ENCODE measurements at places on chromosomes 11 and 22.

- no peak for DNase-seq
Measured at GRCh38 chr11:100673063-100673462, 14.0 kb upstream of the ARHGAP42 start.

GRCh38 chr11:134652586-134653255, 240.7 kb upstream of the B3GAT1 start:
- DNase-seq, result no peak

GRCh38 chr11:113628912-113629311, 77.2 kb downstream of the TMPRSS5 start:
- peak; percentile 62 for DNase-seq

- DNase-seq, result no peak
Measured at GRCh38 chr11:18743365-18743764, 17.4 kb upstream of the IGSF22 start.

GRCh38 chr11:36713715-36714114, 115.7 kb upstream of the RAG2 start:
- DNase-seq, result no peak

DNA sequence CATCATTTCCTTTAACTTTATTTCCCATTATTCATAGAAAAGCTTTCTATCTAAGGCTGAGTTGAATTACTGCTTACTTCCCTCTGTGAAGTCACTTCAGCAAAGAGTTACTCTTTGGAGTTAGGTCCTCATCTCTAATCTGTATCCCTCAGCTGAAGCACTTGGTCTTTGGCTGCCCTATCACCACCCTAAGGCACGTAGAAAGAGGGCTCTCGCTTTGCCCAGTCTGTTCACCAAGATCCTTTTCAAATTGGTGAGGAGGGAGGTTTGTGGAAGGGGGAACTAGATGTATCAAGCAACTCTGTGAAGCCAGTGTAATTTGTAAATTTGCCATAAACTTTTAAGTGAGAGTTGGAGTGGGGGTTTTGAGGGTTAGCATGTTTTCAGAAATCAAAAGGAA, 43.4 kb downstream of the PAX6 start:
- DNase-seq, result no peak

DNA sequence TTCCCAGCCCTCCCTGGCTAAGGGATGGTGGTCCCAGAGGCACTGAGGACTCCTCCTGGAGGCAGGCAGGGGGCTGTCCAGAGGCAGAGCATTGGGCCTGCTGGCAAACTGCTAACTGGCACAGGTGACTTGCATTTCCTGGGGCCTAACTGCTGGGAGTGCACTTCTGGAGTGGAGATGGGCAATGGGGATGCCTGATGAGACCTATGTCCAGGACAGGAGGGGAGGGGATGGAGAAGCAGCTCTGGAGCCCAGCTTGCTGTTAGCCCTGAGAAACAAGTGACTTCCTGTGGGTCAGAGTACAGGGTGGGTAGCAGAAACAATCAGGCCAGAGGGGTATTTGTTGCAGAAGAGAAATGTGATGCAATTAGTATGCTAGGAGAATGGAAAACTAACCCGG, 253.2 kb downstream of the ST3GAL4 start:
- DNase-seq, result no peak

GRCh38 chr11:73201249-73201648, 16.8 kb upstream of the P2RY2 start:
- no peak for DNase-seq

DNA sequence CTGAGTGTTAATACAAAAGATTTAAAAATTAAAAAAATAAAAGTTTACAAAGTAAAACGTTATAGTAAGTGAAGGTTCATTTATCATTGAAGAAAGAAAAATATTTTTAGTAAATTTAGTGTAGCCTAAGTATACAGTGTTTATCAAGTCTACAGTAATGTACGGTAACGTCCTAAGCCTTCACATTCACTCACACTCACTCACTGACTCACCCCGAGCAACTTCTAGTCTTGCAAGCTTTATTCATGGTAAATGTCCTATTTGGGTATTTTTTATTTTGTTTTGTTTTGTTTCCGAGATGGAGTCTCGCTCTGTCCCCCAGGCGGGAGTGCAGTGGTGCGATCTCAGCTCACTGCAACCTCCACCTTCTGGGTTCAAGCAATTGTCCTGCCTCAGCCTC, 8.8 kb downstream of the CASTOR1 start:
- no peak for DNase-seq

DNA sequence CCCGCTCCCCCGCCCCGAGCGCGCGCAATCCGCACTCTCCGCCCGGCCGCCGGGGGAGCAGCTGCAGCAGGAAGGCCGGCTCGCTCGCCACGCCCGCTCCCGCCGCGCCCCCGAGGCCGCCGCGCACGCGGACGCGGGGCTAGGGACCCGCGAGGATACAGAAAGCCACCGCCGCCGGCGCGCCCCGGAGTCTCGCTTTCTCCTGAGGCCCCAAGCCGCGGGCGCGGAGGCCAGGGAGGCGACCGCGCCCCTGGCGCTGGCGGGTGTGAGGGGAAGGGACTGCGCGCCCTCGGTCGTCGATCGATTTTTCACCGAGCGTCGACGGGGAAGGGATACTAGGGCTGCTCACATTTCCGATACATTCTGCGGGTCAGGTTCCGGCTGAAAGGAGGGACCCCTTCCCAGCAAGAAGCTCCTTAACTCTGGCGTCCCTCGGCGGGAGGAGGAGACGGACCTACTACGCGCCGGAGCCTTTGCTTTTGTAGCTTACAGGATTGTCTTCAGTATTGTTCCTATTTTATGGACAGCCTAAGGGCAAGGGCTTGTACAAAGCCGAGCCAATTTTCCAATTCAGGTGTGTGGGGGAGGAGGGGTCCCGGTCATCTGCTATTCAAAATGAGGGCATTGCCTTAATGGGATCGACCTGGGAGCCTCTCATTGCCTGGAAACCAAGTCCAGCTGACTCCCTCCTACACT, 416 bp upstream of the GAB2 start:
- DNase-seq, result peak; percentile 68

DNA sequence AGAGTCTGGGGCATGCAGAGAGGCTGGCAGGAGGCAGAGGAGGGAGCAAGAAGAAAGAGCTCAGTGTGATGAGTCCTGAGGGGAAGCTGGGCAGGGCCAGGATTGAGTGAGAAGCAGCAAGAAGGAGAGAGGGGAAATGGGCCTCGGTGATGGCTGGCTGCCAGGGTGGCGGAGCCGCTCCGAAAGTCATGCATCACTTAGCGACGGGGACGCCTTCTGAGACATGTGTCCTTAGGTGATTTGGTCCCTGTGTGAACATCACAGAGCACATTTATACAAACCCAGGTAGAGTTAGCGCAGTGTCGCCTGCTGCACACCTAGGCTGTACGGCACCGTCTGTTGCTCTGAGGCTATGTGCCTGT, 15.1 kb downstream of the TBC1D22A start:
- no peak for DNase-seq

DNA sequence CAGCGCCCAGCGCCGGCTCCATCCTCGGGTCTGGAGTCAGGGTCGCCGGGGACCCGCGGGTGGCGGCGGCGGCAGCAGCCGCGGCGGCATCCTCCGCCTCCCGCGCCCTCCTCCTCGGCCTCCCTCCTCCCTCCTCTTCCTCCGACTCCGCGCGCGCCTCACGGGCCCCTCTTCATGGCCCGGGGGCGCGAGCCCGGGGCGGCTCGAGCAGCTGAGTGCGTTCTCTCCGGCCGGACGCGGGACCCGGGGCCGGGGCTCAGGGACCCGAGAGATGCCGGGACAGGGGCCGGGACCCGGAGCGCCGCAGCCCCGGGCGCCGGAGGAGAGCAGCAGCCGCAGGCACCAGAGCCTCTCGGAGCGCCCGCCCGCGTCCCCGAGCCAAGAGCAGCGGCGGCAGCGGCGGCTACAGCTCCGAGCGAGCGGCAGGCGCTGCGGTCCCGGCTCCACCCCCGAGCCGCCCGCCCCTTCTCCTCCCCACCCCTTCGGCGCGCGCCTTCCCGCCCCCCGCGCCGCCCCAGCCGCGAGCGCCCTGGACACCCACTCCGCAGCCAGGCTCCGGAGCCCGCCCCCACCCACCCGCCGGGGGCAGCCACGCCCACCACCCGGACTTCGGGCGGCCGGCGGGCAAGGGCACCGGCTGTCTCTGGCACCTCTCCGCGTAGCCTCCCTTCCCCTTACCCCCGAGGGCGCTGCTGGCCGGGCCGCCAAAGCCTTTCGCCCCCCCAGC, at the start of gene CHST1:
Gene CHST1 (minus strand): TSS at position 417 of the 727 bp plus-strand sequence. CDS start 14,699 bp downstream, outside the sequence.
- DNase-seq, result peak; percentile 42

DNA sequence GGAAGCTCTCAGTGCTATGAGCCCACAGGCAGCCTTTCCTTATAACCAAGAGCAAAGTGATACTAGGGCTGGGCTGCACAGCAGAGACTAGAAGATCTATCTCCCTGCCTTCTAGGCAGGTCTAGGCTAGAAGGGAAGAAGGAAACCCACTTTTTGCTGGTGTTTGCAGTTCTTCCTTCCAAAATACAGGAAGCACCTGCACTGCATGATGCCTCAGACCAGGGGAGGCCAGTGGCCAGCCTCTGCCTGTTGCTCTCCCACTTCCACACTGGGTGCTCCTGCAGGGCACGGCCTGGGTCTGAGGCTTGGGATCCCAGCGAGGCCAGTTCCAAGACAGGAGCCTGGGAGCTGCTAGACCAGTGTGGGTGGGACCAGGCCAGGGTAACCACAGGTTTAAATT, 6.0 kb upstream of the UCP3 start:
- DNase-seq, result no peak

DNA sequence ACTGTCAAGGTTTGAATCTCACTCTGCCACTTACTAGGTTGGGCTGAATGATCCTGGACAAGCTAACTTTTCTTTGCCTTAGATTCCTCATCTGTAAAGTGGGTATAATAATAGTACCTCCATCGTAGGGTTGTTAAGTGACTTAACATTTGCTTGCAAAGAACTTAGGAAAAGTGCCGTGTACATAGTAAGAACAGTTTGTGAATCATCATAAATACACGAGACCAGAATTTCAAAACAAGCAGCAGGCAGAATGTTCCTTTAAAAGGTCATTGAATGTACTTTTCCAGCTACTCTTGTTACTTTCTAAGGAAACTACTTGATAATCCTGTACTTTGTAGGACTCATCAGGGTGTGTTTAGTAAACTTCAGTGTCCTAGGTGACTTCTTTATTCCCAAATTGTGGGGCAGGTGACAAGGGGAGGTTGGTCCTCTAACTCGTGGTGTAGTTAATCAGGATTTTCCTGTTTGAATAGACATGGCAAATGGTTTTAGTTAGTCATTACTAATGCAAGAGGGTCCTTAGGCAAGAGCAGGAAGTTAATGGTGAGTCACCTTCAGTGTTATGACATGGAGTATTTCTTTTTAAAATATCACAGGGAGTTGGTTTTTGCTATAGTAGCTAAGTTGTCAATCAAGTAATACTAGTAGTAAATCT, 67.9 kb downstream of the YAP1 start:
- no peak for DNase-seq

- DNase-seq, result no peak
Measured at GRCh38 chr11:122261546-122261945, 145.5 kb upstream of the BLID start.

- DNase-seq, result no peak
Measured at GRCh38 chr11:104705490-104706190, 192.6 kb downstream of the CASP12 start.

DNA sequence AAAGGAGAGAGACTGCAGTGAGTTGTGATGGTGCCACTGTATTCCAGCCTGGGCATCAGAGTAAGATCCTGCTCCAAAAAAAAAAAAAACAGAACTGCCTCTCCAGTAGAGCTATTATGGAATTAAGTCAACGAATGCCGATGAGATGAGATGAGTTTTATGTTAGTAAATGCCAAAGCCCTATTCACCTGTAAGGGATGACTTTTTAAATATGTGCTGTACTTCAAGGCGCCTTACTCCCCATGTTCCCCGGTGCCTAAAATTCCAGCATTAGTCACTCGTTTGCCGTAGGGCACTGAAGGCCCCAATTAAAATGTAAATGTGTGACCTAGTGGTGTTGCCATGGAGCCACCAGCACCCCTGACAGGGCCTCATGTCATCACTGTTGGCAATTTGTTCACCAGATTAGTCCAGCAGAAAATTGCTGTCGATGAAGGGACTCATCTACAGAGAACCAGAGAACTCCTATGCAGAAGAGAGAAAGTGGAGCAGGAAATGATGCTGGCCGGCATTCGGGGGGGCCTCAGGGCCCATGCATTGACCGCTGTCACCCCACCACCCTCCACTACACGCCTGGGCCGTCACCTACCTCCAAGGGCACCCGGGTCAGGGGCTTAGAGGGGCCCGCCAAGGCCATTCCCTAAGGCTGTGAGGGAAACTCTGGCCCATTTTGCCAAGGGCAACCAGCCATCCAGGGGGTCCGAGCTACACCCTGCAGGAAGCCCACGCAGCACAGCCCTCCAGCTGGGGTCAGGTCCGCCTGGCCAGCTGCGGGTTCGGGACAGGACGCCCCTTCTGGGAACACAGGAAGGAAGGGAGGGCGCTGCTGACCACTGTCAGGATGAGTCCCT, 17.8 kb downstream of the LIF start:
- DNase-seq, result no peak

GRCh38 chr11:3021125-3021524, 29.0 kb upstream of the NAP1L4 start:
- no peak for DNase-seq

GRCh38 chr11:124581817-124582216, 12.0 kb downstream of the OR8A1 start:
- peak; percentile 35 for DNase-seq

- no peak for DNase-seq
Measured at GRCh38 chr11:34773826-34774225, 142.4 kb downstream of the APIP start.

DNA sequence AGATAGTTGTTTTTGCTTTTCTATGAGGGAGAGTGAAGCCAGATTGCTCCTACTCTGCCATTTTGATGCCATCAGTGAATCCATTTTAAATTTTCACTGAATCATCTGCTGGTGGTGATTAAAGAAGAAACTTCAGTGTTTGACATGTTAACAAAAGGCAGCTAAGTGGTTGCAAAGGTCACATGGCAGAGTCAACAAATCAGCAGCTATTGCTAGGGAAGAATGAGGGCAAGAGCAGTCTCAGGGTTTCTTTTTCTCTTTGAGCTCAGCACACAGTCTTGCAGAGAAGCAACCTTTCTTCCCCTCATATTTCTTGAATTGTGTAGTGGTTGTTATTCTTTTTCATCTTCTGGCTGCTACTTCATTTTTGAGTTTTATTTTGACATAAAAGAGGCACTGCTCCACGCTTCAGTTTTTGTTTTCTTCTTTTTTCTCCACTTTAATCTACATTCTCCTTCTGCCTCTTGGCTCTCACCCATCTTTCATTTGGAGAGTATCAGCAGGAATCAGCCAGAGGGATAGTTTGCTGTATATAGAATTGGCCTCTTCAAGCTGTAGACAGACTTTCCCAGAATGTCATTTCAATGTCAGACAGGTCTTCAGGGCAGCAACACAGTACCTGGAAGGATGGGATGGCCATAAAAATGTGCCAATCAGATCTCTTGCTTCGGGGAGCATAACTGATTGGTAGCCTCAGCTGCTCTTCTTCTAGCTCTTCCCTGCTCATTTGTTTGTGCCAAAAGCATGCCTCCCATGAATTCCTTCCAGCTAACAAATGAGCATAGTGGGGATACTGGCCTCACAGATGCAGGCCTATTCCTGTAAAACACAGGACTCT, 153.9 kb downstream of the TRPC6 start:
- DNase-seq, result no peak

DNA sequence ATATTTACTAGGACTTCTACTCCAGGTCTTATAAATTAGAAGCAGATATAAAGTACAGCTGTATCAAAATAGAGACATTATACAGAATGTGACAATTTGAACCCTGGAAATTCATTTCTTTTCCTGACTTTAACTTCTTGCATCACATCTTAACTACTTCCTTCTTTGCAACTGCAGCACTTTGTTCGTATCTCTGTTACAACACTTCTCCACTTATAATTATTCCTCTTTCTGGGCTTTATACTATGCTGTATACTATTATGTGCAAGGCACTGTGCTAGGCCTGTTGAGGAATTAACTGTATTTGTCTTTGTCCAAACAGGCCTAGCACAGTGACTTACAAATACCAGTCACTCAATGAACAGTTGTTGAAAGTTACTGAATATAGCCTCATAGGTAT, 1.8 kb upstream of the SLC36A4 start:
- no peak for DNase-seq

Data from NCI-H748 treated with DMSO at 0.1 percent for 48 hours (cell line).